KG1 (cell line): ENCODE measurements at places on chromosomes 3 and 15.

DNA sequence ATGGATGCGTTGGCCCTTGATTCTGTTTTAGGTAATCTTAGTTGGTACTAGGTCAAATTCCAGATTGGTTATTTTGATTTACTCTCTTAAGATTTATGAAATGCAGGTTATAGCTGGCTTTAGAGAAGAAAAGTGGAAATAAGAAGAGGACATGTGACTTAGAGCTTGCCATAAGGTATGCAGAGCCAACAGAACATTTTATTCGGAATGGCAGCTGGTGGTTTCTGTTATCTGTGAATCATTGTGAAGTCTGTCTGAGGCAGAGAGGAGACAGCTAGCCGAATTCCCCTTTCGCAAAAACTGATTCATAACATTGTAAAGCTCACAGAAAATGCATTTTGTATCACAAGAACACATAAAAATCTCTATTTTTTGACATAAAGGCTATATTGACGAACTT is 82.1 kb downstream of the FILIP1L start:
- no peak for DNase-seq

GRCh38 chr3:64599651-64600050 is 88.1 kb downstream of the ADAMTS9 start:
- no peak for DNase-seq

DNA sequence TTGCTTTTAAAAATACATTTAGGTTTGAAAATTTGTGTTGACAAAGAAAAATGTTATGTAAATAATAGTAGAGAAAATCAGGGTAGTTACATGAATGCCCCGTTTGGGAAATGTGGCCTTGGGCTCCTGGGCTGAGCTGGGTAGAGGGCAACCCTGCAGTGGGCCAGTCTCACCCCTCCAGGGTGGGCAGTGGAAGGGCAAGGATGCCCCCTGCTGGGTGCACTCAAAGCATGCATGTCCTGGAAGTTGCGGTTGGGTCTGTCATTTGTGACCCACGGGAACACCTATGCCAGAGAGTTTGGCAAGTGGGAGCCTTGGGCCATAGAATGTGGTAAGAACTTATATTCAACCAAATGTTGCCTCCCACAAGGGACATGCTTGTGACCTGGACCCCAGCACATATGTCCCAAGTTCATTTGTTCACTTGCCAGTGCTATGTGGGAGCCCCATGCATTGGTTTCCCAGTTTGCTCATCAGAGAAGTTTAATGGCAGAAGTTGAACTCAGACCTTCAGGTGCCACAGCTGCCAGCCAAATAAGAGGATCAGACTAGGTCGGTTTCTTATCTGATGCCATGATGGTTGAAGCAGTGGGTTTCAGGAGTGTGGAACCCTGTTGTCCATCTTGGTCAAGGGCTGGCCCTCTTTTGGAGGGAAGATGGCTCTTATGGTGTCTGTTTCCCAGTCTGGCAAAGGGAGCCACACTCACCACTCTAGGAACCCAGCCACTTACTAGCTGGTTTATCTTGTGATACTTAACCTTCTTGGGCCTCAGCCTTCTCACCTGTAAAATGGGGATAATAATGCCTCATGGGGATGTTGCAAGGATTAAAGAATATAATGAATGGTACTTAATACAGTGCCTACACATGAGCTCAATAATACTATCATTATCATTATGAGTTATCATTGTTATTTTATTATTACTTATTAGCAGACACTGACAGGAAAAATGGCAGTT is 2.5 kb upstream of the PLCB2 start:
- DNase-seq, result peak; percentile 34

- DNase-seq, result no peak
Observed at GRCh38 chr15:52737720-52738119, 52.4 kb downstream of the ONECUT1 start.

DNA sequence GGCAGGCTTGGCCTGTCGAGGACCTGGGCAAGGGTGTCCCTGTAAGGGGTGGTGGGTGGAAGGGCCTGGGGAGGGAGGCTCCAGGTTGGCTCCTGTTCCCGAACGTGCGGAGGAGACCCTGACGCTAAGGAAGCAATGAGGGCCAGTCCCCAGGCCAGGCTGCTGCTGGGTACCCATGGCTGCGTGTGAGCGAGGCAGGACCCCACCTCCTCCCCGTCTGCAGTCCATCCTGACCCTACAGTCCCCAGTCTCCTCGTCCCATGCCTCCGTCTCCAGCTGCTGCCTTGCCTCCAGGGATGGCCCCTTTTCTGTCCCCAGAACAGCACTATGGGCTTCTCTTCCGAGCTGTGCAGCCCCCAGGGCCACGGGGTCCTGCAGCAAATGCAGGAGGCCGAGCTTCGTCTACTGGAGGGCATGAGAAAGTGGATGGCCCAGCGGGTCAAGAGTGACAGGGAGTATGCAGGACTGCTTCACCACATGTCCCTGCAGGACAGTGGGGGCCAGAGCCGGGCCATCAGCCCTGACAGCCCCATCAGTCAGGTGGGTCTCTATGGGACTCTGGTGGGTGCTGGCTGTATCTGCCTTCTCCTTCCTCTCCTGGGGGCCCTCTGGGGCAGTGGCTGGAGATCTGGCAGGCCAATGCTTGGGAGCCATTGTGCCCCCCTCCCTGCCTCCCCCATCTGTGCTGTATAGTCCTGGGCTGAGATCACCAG is 571 bp downstream of the FES start:
- DNase-seq, result no peak

- DNase-seq, result no peak
Observed at GRCh38 chr3:21259896-21260295, 491.1 kb downstream of the ZNF385D start.

DNA sequence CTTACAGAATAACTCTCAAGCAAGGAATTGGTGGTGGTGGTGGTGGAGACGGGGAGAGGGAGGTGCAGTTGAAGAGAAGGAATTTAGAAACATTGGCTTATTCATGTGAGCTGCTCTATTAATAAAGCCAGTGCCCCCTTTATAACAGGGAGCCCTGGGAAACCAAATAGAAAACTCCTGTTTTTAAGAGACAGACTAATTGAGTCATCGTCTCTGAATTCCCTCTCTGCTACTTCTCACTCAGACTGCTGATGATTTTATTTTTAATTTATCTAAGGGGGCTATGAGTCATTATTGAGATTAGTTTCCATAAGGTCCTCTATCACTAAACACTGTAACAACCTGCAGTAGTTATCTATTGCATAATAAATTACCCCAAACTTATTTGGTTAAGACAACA is 145.9 kb upstream of the GALNT15 start:
- no peak for DNase-seq

DNA sequence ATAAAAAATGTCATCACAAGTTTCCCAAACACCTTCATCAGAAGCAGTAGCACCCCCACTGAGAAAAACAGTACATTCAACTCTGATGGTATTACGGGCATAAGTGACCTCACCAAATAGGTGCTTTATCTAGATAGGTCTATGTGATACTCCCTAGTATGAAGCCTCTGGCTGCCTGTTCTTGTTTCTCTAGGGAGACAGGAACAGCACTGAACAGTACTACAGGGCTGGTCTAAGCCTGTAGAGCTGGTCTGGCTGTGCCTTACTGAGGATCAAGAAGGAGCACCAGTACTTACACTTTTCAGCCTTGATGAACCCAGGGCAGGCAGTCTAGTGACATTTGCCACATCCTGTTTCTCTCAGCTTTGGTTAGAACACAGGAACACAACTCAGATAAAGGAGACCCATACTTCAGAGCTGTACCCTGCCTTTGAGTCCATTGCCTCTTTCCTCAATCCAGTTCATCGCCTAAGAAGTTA is 35.9 kb downstream of the OXNAD1 start:
- peak; percentile 53 for DNase-seq

DNA sequence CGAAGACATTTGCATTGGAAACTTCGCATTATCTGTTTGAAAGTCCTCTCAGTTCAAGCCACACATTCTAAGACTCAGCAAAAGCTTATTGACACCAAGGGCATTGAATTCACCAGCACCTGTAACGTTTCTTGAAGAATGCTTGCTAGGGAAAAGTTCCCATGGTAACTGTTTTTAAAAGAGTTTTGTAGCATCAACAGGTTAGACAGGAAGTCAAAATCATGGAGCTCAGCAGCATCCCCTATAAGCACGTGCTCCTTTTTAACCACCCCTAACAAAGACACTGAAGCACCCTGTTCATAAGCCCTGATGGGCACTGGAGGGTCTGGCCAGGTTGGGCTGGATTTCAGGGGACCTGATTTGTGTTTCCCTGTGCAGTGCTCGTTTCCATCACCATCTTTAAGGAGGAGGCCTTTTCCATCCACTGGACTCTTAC is 229.7 kb upstream of the BHLHE40 start:
- no peak for DNase-seq

DNA sequence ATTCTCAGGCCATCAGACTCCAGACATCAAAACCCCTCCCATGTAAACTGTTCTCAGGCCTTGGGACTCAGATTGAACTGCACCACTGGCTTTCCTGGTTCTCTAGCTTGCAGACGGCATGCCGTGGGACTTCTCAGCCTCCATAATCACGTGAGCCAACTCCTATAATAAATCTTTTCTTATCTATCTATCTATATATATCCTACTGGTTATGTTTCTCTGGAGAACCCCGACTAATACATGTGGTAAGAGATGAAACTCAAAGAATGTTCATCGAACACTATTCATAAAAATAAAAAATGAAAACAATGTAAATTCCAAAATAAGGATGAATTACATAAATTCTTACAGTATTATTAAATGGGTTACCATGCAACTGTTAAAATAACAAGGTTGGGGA is 84.5 kb upstream of the NTRK3 start:
- DNase-seq, result no peak

- no peak for DNase-seq
Observed at GRCh38 chr15:51536965-51537574, 85.5 kb downstream of the DMXL2 start.

DNA sequence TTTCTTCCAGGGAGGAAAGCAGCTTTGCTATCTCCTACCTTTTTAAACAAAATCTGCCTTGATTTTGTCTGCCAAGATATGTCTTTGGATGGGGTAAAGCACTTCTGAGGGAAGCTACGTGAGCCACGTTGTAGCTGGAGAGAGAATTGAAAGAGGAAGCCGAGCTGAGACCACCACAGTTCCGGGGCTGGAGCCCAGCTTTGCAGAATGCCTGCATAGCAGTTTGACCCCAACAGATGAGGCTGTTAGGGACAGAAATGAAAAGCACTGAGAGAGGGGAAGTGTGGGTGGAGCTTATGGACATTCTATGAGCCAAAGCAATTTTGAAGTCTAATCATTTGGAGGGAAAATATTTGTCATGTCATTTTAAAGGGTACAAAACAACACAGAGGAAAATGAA is 45.4 kb downstream of the LIPC start:
- peak; percentile 45 for DNase-seq

GRCh38 chr3:70981231-70981880 is 602.2 kb downstream of the FOXP1 start:
- DNase-seq, result no peak

DNA sequence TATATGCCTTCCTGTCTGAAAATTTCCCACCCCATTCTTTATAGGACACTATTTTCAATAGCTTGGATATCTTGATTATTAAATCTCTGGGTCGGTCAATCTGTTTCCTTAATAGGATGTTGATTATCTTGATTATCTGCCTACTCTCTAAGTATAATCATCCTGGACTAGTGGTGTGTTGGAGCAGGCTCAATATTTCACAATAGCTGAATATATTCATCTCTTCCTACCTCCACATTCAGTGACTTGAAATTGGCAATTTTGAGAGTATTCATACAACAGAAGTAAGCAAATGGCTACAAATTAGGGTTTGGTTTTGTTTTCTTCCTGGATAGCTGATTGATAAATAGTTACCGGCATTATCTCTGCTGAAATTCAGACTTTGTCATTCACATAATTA is 1162.6 kb downstream of the ROBO1 start:
- no peak for DNase-seq

- DNase-seq, result no peak
Observed at GRCh38 chr3:101591071-101591470, 17.1 kb downstream of the PCNP start.

DNA sequence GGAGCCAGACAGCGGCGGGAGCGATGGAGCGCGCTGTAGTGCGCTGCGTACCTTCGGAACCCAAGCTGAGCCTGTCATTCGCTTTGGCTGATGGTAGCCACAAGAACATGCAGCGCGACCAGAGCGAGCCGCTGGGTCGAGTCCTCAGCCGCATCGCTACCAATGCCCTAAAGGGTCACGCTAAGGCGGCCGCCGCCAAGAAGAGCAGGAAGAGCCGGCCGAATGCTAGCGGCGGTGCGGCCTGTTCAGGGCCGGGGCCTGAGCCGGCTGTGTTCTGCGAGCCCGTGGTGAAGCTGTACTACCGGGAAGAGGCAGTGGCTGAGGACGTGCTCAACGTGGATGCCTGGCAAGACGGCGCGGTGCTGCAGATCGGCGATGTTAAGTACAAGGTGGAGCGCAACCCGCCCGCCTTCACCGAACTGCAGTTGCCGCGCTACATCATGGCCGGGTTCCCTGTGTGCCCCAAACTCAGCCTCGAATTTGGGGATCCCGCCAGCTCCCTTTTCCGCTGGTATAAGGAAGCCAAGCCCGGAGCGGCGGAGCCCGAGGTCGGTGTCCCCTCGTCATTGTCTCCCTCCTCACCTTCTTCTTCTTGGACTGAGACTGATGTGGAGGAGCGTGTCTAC is 498 bp downstream of the PDE12 start:
- DNase-seq, result peak; percentile 68

DNA sequence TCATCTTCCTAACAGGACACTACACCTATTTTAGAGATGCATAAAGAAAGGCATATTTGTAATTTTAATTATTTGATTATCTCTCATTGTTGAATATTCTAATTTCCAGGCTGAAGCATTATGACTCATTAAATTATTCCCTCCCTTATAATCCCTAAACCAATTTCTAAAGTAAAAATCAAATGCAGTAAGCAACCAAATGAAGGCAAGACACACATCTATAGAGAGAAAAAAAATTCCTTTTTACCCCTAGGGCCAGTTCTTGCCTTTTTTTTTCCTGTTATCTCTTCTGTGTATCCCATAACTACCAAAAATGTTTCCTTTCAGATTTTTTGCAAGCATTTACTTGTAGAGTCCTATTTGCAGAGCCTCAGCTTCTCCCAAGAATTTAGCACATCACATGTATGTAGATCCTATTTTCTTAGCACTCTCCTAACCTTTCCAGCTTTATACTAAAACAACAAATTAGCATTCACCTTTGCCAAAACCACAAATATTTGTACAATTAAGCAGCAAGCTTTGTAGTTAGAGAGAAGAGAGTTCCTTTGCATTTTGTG is 177.9 kb downstream of the SATB1 start:
- no peak for DNase-seq

DNA sequence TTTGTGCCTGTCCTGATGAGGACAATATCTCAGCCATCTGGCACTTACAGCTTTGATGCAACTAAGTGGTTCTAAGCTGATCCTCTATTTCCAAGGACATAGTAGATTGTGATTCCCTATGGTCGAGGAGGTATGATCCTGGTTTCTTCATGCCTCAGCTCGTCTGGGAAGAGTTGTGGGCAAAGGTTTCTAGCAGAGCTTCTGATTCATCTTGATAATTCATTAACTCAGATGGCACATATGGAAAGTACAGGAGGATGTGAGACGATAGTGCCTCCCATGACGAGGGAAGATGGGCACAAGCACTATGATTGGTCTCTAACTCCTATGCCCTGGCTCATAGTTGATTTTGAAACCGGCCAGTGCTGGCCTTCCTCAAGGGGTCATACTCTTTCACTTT is 334.2 kb upstream of the SEMA6D start:
- DNase-seq, result no peak

- DNase-seq, result no peak
Observed at GRCh38 chr15:98196371-98196770, 235.9 kb downstream of the ARRDC4 start.
